Daoy (cell line): ENCODE measurements at places on chromosomes 3 and 15. TPM values are rescaled to one million over a fixed set of nuclear protein-coding genes. Genes with fewer than 3 reads are reported as not detected.

PDZRN3 gene
- total RNA-seq = 3.1 and 3.5 TPM in 2 replicates

SI gene
- not detected in 2 replicates for total RNA-seq

MINAR1 gene
- total RNA-seq = 0.48 and 1.3 TPM in 2 replicates

CCR8 gene
- total RNA-seq = not detected in 2 replicates

HYAL2 gene
- 23.5 and 31.0 TPM in 2 replicates for total RNA-seq

PCOLCE2 gene
- 13.8 and 27.8 TPM in 2 replicates for total RNA-seq

MESP2 gene
- total RNA-seq = 0.29 and 0.54 TPM in 2 replicates

MEGF11 gene
- total RNA-seq = under 0.01 and 0.34 TPM in 2 replicates

GOLGA6L7 gene
- not detected in 2 replicates for total RNA-seq

SPINT1 gene
- total RNA-seq = 2.6 and 3.8 TPM in 2 replicates

SLC25A36 gene
- 36.0 and 54.2 TPM in 2 replicates for total RNA-seq

LMAN1L gene
- not detected in 2 replicates for total RNA-seq
